ENCODE measurements at places on chromosomes 5 and 9. TPM values are rescaled to one million over a fixed set of nuclear protein-coding genes. Genes with fewer than 3 reads are reported as not detected.

DNA sequence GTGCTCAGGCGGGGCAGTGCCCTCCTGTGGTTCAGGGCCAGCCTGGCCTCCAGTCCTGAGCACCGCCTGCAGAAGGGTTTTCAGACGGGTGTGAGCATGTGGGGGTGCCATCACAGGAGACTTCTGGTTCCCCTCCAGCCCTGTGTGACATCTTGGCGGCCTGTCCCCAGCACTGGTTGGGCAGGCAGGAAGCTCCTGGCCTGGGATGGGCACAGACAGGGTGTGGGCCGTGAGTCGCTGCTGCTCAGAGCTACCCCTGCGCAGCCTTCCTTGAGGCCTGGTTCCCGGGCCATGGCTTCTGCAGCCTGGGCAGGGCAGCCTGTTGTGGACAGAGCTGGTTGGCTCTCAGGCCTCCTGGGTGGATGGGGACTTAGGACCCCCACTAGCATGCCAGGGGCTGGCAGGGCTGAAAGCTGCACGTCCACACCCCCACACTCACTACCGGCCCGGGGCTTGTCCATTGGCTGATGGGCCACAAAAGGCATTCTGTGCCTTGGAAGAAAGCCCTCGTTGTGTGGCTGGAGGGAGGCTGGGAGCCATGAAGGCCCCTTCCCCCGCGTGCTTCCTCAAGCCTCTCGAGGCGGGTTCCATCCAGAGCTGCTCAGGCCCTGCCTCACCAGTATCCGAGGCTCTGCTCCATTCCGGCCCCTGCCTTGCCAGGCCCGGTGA is 58.7 kb downstream of the RXRA start:
- no peak for DNase-seq

The MARCHF6 gene
- 136 TPM for polyA plus RNA-seq

The MRPL36 gene
- polyA plus RNA-seq = 118 TPM

The FOXD4L6 gene
- polyA plus RNA-seq = not detected

The C1QTNF2 gene
- polyA plus RNA-seq = 1.1 TPM

DNA sequence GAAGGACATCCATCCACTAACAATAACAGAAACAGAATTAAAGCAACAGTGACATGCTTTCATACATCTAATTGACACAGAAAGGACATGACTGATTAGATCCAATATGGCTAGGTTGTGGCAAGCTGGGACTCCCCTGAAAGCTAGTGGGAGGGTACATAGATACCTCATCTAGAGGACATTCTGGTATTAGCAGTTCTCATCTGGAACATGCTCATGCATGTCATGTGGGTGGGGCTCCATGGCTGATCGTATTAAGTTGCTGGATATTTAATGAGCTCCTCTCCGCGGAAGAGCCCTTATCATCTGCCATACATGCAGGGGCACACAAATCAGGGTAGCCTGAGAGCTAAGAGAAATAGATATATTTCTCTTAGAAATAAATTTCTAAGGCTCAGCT is 358.9 kb downstream of the ICE1 start:
- DNase-seq = no peak

- no peak for DNase-seq
Measured at GRCh38 chr9:119907056-119907455, 537.8 kb upstream of the BRINP1 start.

The NAIP gene
- 1.3 TPM for polyA plus RNA-seq

DNA sequence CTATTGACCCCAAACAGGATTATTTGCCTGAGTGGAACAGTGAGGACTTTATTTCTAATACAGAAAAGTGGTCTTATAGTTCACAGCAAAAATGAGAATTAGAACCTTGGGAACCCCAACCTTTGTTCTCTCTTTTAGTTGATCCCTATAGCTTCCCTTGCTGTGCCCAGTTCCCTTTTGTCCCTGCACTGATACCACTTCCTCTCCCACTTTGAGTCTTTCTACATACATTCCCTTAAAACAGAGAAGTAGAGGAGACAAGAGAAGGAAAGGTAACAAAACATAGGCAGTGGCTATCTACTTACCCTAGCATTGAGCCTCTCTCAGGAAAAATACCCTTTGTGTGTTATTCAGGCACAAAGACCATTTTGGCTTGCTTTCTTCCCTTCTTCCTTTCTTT is 246.4 kb downstream of the FAM114A2 start:
- DNase-seq = no peak

GRCh38 chr5:116756531-116756930 is 181.9 kb upstream of the SEMA6A start:
- DNase-seq = no peak

DNA sequence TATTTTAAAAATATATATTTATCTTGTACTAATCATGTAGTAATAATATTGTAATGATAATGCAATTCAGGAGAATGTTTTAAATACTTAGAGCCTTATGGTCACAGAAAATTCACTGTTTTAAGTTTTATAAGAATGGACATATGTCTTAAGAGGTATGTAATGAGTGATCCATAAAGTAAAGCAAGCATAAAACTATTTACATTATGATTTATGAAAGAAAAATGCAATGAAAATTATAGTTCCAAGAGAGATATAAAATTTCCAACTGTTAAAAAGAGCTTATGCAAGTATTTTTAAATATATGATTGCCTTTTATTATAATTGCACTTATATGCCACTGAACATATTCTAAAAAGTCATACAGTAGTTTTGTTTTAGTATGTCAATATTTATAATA is 157.5 kb upstream of the TARS1 start:
- no peak for DNase-seq

DNA sequence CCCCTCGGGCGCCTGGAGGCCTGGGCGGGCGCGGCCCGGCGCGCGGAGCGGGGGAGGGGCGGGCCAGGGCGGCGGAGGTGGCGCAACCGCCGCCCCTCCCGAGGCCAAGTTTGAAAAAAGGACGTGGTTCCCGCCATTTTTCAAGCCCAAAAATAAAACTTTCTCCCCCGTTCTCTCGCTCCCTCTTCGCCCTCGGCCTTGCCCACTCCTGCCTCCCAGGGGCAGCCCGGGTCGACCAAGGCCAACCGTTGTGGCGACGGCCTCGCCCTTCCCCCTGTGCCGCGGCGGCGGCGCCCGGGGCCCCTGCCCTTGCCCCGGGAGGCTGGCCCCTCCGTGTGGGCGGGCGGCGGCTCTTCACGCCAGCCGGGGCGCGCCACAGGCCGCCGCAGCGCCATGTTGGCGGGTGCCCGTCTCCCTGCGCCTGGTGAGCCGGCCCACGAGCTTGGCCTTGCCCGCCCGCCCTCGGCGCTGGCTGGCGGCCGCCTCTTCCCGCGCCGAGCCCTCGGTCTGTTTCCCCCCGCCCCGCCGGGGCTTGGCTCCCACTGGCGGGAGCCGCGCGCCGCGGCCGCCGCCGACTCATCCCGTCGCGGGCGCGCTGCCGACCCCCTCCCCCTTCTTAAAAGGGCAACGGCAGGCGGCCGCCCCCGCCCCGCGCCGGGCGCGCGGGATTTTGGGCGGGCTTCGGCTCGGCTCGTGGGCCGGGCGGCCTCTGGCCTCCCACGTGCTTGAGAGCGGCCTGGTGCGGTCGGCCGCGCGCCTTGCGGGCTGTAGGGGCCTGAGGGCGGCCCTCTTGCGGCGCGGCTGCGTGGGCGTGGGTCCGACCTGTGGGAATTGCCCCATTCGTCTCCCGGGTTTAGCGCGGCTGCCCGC is 1.3 kb downstream of the ANP32B start:
- DNase-seq = peak; percentile 36

DNA sequence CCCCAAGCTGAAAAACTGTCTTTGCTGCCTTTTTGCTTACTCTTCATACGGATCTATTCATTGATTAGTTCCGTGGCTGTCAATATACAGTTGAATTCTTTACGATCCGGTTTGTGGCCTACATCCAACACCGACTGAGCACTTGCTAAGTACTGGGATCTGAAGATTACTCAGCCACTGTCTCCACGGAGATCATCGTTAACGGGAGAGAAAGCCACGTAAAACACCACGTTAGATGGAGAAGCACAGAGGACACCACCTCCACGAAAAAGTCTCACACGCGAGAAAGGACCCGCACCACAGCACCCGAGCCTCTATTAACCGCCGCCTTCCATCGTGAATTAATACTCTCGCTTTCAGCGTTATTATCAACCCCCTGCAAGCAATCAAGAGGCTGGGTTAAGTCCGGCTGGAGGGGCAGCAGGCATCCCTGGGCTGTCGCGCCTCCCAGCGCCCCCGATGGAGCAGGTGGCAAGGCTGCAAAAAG is 650 bp downstream of the ELP1 start:
- DNase-seq = no peak

DNA sequence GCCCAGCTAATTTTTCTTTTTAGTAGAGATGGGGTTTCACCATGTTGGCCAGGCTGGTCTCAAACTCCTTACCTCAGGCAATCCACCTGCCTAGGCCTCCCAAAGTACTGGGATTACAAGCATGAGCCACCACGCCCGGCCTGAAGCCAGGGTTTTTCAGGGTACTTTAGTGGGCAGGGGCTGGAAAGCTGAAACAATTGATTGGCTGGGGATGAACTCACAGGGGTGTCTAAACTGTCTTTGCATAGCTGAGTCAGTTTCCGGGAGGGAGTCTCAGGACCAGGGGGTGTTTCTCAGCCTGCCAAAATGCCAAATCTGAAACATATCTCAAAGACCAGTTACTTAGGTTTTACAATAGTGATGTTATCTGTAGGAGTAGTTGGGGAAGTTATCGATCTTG is 46.1 kb downstream of the PRUNE2 start:
- no peak for DNase-seq

- no peak for DNase-seq
Measured at GRCh38 chr5:176779537-176779936, 30.8 kb upstream of the UNC5A start.
